Osteoblast (primary cell): ENCODE measurements at places on chromosomes 1 and 21. TPM values are rescaled to one million over a fixed set of nuclear protein-coding genes. Genes with fewer than 3 reads are reported as not detected.

The TCP10L gene
- 0.72 TPM in 1 of 2 replicates, not detected in the other for total RNA-seq

The FLG2 gene
- total RNA-seq: not detected in 2 replicates

The PSRC1 gene
- total RNA-seq: 5.4 and 5.9 TPM in 2 replicates

The AIRE gene
- not detected in 2 replicates for total RNA-seq

The RHCE gene
- 0.72 and 0.88 TPM in 2 replicates for total RNA-seq
